Esophagus squamous epithelium (tissue), 5 donors: ENCODE measurements at places on chromosomes 6 and 20.
A peak's percentile ranks its signal among the peaks of the same experiment; 100 is the strongest.

- no peaks in the 10 kb centered on the region for H3K27me3 ChIP-seq
- H3K36me3 ChIP-seq = no peaks in the 10 kb centered on the region
- no peak for DNase-seq
- H3K4me3 ChIP-seq = no peak overlapping the region
Observed at GRCh38 chr6:157068691-157069324, 254.5 kb downstream of the TMEM242 start.

DNA sequence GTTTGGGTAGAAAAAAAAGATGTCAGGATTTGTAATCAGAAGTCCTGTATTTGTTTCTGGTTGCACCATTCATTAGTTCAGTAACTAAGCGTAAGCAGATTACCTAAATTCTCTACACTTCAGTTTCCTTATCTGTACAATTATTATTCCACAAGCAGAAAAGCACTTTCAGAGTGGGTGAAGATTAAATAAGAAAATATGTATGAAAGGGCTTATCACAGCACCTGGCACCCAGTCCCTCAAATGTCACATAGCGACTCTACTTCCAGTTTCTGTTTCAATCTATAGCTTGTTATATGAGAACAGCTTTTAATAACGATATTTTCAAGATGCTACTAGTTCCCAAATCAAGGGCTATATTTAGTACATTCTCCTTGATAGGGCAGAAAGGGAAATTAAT lies 31.4 kb downstream of the RGS17 start:
- H3K27me3 ChIP-seq = no peaks in the 10 kb centered on the region
- no peak overlapping the region for H3K4me3 ChIP-seq
- no peak overlapping the region for H3K27ac ChIP-seq

DNA sequence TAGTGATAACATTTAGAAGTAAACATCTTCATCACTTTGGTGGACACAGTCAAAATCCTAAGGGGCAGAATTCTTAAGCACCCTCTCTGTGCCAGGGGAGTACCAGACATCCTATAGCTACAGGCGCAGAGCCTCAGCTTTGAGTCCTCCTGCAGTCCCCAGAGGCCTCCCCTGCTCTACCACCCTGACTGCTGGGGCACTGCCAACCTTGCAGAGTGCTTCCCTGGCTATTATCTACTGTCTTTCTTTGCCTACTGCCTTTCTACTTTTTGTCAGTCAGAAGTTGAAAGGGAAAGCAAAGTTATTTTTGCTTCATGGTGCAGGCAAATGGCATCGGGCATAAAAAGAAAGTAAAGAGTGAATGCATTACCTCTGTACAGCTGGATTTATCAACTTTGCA lies 80.1 kb downstream of the AIG1 start:
- H3K4me1 ChIP-seq = no peaks in the 10 kb centered on the region
- H3K36me3 ChIP-seq = peaks cover 8% of the 10 kb centered on the region
- no peak overlapping the region for H3K27ac ChIP-seq
- no peak overlapping the region for H3K4me3 ChIP-seq

DNA sequence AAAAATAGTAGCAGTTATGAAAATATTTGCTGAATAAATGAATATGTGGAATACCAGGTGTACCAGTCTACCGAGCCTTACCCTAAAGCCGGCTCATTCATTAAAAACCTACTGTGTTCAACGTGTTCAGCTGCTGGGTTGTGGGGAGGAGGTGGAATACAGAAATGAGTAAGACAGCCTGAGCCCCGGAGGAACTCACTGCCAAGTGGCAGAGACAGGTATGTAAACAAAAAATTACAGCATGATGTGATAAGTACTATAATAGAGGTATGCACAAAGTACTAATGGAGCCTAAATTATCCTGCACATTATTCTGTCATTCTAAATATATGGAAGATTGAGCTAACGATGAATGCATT lies 6.8 kb upstream of the ADTRP start:
- no peaks in the 10 kb centered on the region for H3K4me1 ChIP-seq
- H3K36me3 ChIP-seq = no peaks in the 10 kb centered on the region
- no peak for DNase-seq
- H3K27ac ChIP-seq = no peak overlapping the region

GRCh38 chr20:23019403-23019802 lies 15.7 kb upstream of the SSTR4 start:
- H3K27ac ChIP-seq = no peak overlapping the region
- H3K27me3 ChIP-seq = peaks cover 12% of the 10 kb centered on the region
- no peaks in the 10 kb centered on the region for H3K36me3 ChIP-seq
- no peaks in the 10 kb centered on the region for H3K4me1 ChIP-seq

- H3K4me3 ChIP-seq = no peak overlapping the region
- H3K36me3 ChIP-seq = no peaks in the 10 kb centered on the region
- no peaks in the 10 kb centered on the region for H3K4me1 ChIP-seq
- H3K27ac ChIP-seq = no peak overlapping the region
- no peak for DNase-seq
- H3K27me3 ChIP-seq = no peaks in the 10 kb centered on the region
Observed at GRCh38 chr6:65289491-65289890, 417.5 kb downstream of the EYS start.

GRCh38 chr6:108656836-108657235 lies 96.1 kb downstream of the FOXO3 start:
- DNase-seq = no peak
- H3K27ac ChIP-seq = peak overlapping the region; percentile 70
- peaks cover 32% of the 10 kb centered on the region for H3K4me1 ChIP-seq
- H3K36me3 ChIP-seq = no peaks in the 10 kb centered on the region

GRCh38 chr20:51712501-51713212 lies 55.5 kb downstream of the ATP9A start:
- H3K36me3 ChIP-seq = peaks cover 3% of the 10 kb centered on the region
- H3K4me1 ChIP-seq = no peaks in the 10 kb centered on the region
- no peak overlapping the region for H3K27ac ChIP-seq
- no peak for DNase-seq
- H3K27me3 ChIP-seq = no peaks in the 10 kb centered on the region

GRCh38 chr20:48224533-48225050 lies 439.3 kb upstream of the SULF2 start:
- no peaks in the 10 kb centered on the region for H3K27me3 ChIP-seq
- no peaks in the 10 kb centered on the region for H3K4me1 ChIP-seq

DNA sequence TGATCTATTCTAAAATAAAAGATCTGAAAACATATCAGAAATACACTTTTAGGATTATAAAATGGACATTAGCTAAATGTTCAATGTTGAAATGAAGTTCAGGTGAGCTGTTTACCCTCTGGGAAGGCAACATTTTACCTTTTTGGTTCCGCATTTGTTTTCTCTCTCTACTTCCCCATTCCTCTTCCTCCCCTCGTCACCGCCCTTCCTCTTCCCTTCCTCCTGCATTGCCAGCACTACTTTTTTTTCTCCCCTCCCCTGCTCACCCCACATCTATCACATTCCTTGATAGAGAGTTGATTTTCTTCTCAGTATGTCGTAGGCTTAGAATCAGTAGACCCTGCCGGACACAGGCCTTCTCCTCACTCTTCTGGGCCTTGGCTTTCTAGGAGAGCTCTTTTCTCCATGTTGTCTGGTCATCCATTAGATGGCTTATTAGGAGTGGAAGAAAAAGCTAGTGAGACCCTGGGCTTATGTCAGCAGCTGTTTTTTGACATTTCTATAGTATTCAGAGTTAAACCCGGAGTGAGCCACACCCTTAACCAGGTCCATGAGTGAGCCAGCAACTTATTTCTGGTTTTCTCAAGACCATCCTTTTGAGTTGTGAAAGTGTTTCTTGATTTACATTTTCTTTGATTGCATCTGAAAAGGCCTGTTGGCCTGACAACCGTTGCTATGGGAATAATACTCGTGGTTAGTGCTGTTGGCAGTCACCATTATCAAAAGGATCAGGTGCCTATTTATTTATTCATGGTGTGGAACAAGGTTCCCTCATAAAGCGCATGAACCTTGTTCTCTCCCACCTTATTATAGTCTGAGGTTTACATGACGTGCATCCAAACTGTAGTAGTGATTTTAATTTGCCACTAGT lies 90.9 kb downstream of the DTD1 start:
- no peaks in the 10 kb centered on the region for H3K36me3 ChIP-seq
- no peak overlapping the region for H3K27ac ChIP-seq
- no peaks in the 10 kb centered on the region for H3K4me1 ChIP-seq
- no peak overlapping the region for H3K4me3 ChIP-seq
- no peak for DNase-seq

- no peak for DNase-seq
- no peaks in the 10 kb centered on the region for H3K4me1 ChIP-seq
- no peaks in the 10 kb centered on the region for H3K27me3 ChIP-seq
- peaks cover 4% of the 10 kb centered on the region for H3K36me3 ChIP-seq
- no peak overlapping the region for H3K4me3 ChIP-seq
Observed at GRCh38 chr6:106560996-106561685, 68.2 kb downstream of the RTN4IP1 start.

DNA sequence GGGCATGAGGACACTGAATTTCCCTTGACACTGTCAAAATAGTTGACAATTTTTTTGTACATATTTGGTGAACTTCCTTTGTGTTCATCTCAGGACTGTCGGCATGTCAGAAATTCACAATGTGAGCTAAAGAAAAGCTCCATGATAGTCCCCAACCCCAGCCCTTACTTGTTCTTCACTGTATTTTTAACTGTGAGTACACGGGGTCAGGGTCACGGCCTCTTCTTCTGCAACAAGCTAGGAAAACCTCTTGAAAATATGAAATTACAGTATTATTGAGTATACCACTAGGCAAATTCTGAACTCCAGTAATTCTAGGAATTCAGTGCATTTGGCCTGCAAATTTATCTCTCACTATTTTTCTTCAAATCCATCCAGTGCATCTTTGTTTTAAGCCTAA lies 199.4 kb downstream of the SLC24A3 start:
- peaks cover 17% of the 10 kb centered on the region for H3K4me1 ChIP-seq
- no peak for DNase-seq
- H3K36me3 ChIP-seq = no peaks in the 10 kb centered on the region
- no peaks in the 10 kb centered on the region for H3K27me3 ChIP-seq
- no peak overlapping the region for H3K27ac ChIP-seq

DNA sequence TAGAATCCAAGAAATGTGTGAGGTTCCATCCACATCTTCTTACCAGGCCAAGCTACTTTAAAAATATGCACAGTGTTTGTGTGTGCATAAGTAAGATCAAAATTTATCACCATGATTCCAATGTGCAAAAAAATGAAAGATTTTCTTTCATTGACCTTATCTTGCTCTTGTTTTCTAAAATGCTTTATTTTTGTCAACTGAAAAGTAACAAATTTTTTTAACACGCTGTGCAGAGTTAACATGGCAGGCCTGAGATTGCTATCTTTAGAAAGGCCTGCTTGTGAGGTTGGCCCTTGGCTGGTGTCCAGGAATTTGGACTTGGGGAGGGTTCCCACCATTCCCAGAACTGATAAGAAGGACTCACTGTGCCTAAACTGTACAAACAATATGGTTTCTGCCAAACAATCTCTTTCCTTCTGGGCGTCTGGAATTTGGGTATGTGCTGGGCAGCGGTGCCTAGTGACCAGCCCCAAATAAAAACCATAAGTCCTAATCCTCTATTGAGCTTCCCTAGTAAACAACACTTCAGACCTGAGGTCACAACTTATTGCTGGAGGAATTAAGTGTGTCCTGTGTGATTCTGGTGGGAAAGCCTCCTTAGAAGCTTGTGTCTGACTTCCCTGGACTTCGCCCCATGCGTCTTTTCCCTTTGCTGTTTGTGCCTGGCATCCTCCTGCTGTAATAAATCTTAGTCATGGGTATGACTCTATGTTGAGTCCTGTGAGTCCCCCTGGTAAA lies 19.8 kb upstream of the MYLIP start:
- H3K36me3 ChIP-seq = no peaks in the 10 kb centered on the region
- no peak for DNase-seq
- no peak overlapping the region for H3K27ac ChIP-seq

DNA sequence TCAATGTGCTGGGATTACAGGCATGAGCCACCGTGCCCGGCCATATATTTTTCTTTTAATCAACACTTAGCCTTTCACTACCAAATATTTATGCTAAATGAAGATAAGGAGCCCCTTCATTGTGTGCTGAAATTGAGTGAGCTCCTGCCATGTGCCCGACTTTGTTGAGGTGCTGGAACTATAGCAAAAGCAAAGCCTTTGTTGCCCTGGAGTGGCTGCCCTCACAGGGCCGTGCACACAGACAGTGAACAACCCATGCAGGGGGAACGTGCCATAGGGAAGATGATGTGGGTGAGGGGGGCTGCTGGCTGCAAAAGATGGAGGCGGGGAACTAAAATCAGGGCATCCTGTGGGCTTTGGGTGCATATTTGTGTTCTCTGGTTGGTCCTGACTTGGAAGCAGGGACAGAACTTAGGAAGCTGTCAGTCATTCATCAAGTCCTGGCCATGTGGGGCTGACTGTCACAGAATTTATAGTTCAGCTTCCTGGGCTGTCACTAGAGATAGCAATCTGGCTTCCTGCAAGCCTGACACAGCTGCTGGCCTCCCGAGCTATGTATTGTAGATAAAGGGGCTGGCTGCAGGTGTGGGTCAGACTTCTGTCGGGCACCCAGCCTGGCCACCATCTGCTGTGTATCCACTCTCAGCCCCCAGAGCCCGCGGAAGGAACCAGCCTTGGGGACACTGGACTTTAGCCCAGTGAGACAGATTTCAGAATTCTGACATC lies 56.8 kb upstream of the MPC1 start:
- DNase-seq = no peak
- no peak overlapping the region for H3K4me3 ChIP-seq
- H3K36me3 ChIP-seq = no peaks in the 10 kb centered on the region
- no peaks in the 10 kb centered on the region for H3K4me1 ChIP-seq

- H3K36me3 ChIP-seq = no peaks in the 10 kb centered on the region
- H3K4me1 ChIP-seq = no peaks in the 10 kb centered on the region
- H3K27ac ChIP-seq = no peak overlapping the region
- no peak overlapping the region for H3K4me3 ChIP-seq
- no peak for DNase-seq
Observed at GRCh38 chr6:110345025-110345424, 13.1 kb downstream of the METTL24 start.

DNA sequence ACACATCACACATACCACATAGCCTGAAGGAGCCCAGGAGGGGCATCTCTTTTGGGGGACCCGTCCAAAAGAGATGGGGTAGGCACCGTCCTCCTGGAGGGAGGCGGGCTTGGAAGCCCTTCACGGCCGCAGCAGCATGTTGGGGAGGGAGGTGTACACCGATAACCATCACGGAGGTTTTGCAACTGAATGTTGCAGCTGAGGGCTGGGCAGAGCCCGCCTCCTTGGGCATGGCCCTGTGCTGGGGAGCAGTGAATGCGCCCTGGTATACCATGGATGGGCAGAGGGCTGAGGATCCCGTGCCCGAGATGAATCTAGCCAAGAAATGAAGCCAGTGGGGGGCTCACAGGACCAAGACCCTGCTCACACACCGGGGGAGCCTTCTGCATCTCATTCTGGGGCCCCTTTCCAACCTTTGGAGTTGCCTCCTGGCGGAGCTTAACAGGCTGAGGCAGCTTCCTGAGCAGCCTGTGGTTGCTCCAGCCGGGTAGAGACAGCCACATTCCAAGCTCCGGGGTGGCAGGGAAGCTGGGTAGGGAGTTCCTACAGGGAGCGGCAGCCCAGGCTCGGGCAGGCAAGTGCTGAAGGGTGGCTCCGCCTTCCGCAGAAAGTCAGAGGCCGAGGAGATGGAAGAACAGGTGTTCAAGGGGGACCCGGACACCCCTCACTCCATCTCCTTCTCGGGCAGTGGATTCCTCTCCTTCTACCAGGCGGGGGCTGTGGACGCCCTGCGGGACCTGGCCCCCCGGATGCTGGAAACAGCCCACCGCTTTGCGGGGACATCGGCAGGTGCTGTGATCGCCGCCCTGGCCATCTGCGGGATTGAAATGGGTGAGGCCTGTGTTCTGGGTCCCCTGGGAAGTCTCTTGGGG lies at the start of gene PNPLA1:
Gene PNPLA1, plus strand, starts transcription at position 227 of the 872 bp plus-strand sequence. Its CDS starts 400 bp downstream, at position 627.
- no peak within 1 kb of the TSS for H3K4me3 ChIP-seq
- no peak for DNase-seq
- no peaks in the 10 kb centered on the region for H3K36me3 ChIP-seq
- no peak within 1 kb of the TSS for H3K27ac ChIP-seq
- no peaks in the 10 kb centered on the region for H3K27me3 ChIP-seq
- H3K4me1 ChIP-seq = peaks cover 3% of the 10 kb centered on the region
